Stimulated activated CD4-positive, alpha-beta T cell treated with anti-CD3 and anti-CD28 coated beads, Interleukin-1b, Interleukin-23, amount 100 ng/mL, for 1 hour (primary cell): ENCODE measurements at places on chromosomes 11 and 22.

GRCh38 chr11:112024773-112025678 lies at the start of gene DLAT:
TSS of gene DLAT (plus strand) at chr11:112025408. CDS start at chr11:112025473, 65 bp downstream.
- peak; percentile 58 for DNase-seq

GRCh38 chr22:39013942-39014722 lies at the start of gene APOBEC3C:
TSS of gene APOBEC3C (plus strand) at chr22:39014257. CDS start at chr22:39014363, 106 bp downstream.
- peak; percentile 39 for DNase-seq

GRCh38 chr11:1153951-1154493 lies 3.7 kb upstream of the MUC5AC start:
- DNase-seq: no peak

DNA sequence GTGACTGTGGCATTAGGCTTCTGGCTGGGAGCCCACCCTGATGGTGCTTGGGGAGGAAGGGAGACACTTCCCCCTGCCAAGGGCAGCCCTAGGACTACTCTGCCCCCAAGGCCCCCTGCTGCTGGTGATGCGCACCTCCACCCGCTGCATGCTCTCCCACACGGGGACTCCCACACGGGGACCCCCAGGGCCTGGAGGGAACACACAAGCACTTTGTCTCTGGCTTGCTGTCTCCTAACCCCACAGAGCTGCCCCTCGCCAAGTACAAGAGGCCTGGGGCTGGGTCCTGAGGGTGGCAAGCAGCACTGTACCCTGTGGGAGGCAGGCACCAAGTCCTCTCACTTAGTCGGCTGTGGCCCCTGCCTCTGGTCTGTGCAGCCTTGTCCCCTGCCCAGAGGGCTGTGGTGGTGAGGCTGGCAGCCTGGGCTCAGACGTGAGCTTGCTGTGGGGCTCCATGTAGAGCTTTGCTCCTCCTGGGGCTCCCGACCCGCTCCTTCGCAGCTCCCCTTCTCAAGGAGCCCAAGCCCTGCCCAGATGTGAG lies 7.9 kb downstream of the LRRC75B start:
- no peak for DNase-seq

GRCh38 chr11:56817661-56818060 lies 69.2 kb upstream of the OR9G4 start:
- DNase-seq: no peak

DNA sequence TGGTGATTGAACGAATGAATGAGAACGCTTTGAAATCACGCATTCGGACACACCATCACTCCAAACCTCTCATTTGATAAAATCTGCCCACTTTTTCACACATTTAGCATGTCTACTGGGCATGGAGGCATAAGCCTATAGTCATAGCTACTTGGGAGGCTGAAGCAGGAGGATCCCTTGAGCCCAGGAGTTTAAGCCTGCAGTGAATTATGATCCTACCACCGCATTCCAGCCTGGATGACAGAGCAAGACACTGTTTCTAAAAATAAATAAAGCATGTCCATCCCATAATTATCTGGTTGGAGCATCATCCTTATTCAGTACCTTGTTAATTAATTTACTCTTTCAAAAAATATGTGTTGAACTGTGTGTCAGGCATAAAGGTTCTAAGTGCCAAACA lies 3.3 kb upstream of the PICALM start:
- DNase-seq: no peak

- DNase-seq: no peak
Observed at GRCh38 chr11:19659529-19659928, 53.1 kb upstream of the NAV2 start.

- no peak for DNase-seq
Observed at GRCh38 chr11:19073454-19074415, 13.2 kb upstream of the MRGPRX2 start.

- no peak for DNase-seq
Observed at GRCh38 chr11:31810779-31811647, at the start of gene PAX6. TSS of gene PAX6 (minus strand) at chr11:31811322. CDS start at chr11:31806411, 4,911 bp downstream.

- peak; percentile 10 for DNase-seq
Observed at GRCh38 chr22:50583294-50583861, 729 bp upstream of the CHKB start.
